DMS 273 treated with DMSO at 0.1 percent for 48 hours (cell line): ENCODE measurements at places on chromosomes 3 and 15.

- no peak for DNase-seq
Measured at GRCh38 chr3:127799476-127800222, 22.7 kb downstream of the MGLL start.

DNA sequence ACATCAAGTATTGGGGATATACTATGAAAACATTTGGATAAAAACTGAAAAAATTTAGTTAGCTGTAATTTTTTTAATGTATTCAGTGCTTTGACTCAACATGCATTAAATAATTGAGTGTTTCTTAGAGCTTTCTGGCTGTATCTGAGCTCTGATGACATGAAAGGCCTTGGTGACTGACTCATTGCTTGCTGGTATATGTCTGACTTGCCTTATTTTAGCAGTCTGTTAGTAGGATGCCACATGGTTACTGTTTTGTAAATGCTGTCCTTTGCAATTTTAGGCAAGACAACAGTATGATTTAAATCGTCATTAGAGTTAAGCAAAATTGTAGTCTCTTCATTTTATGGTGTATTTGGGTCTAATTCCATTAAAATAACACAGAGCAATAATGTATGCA lies 199.2 kb downstream of the GHSR start:
- DNase-seq = no peak

GRCh38 chr3:29760226-29760685 lies 479.4 kb downstream of the RBMS3 start:
- no peak for DNase-seq

DNA sequence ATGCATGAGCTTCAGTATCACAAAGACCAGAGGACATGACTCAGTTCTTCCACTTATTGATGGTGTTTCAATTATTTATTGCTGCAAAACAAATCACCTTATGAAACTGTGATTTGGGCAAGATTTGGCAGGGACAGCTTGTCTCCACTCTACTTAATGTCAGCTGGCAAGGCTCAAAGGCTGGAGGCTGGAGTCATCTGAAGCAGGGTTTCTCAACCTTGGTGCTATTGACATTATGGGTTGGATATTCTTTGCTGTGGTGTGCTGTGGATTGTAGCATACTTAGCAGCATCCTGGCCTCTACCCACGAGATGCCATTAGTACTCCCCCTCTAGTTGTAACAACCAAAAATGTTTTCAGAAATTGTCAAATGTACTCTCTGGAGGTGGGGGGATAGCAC lies 138.8 kb upstream of the PEX5L start:
- no peak for DNase-seq

- DNase-seq = no peak
Measured at GRCh38 chr3:182979674-182980191, 605 bp downstream of the DCUN1D1 start.

GRCh38 chr3:22937536-22937935 lies 265.6 kb upstream of the UBE2E2 start:
- no peak for DNase-seq

- no peak for DNase-seq
Measured at GRCh38 chr3:105722943-105723556, 145.8 kb downstream of the CBLB start.

GRCh38 chr3:66362541-66362941 lies 138.3 kb downstream of the LRIG1 start:
- no peak for DNase-seq

GRCh38 chr15:80036071-80036470 lies 23.4 kb upstream of the ZFAND6 start:
- no peak for DNase-seq

DNA sequence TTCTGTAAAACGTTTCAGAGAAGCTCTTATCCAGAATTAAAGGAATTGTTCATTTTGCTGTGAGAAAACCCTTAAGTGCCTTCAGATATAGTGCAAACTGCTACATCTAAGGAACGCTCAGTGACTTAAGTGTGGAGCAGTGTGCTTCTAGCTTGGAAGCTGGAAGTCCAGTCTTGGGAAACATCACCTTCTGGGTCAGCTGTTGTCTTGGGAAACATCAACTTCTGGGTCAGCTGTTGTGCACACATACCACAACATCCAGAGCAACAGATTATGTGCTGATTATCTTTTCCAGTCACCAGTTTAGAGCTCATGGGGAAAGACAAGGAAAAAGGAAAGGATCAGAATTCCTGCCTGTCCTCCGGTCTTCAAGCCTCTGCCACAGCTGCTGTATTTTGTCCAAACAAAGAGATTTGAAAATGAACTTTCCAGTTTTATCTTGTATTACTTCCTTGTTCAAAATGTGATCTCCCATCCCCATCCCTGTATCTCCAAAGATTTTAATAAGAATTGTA lies 713.6 kb downstream of the NSUN3 start:
- DNase-seq = no peak

DNA sequence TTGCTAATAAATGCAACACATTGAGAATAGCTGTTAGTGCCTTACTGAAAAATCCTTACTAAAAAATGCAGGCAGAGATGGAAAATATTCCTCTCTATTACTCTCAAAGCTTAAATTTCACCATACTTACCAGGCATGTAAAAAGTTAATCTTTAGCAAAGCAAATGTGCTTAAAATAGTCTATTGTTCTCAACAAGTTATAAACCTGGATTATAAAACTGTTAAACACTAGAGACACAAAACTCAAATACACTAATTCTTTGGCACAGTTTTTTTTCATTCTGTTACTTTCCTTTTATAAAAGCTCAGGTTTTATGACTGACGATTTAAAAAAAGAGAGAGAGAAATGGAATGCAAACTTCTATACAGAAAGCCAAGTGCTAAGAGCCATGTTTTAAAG lies 119.8 kb downstream of the THRB start:
- no peak for DNase-seq

GRCh38 chr3:172713316-172713715 lies 2.4 kb upstream of the NCEH1 start:
- DNase-seq = no peak

DNA sequence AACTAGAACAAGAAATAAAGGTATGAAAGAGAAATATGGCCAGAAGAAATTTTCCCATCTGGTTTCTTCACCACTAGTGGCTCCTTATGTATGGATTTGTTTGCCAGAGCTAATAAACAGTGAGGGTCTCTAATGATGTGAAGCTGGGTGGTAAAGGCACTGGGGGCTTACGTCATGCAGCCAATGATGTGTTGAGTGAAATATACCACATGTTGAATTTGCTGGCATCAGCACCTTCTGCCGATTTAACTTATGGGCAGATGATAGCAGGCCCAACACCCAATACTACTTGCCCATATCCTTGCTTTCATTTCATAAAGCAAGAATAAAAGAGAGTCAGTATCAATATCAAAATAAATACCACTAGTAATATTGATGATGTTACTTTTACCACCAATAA lies 133.0 kb downstream of the THRB start:
- no peak for DNase-seq

DNA sequence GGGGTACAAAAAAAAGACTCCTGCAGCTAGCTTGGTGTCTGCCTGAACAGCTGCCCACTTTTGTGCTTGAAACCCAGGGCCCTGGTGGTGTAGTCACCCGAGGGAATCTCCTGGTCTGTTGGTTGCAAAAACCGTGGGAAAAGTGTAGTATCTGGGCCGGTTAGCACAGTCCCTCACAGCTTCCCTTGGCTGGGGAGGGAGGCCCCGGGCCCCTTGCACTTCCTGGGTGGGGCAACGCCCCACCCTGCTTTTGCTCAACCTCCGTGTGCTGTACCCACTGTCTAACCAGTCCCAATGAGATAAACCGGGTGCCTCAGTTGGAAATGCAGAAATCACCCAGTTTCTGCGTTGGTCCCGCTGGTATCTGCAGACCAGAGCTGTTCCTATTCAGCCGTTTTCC lies 211.7 kb upstream of the ZPLD1 start:
- no peak for DNase-seq

GRCh38 chr15:72406936-72407335 lies 8.8 kb downstream of the TMEM202 start:
- DNase-seq = no peak

- peak; percentile 79 for DNase-seq
Measured at GRCh38 chr3:167032267-167032876, 347.7 kb downstream of the ZBBX start.

GRCh38 chr3:184538666-184539431 lies 22.7 kb upstream of the EPHB3 start:
- DNase-seq = no peak

DNA sequence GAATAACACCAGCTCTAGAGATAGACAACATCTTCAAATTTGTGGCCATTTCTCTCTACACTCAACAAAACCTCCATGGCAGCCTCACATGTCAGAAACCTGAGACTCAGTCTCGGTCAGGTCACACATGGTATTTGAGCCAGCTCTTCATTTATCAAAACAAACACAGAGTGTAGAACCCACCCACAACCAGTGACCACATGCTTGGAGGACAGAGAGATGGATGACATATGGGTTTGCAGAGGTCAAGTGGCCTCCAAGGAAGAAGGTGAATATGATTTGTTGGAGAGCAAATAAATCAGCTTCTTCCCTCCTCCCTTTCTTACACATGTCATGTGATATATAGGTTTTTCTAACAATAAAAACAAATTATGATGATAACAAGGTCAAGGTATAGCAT lies 278.1 kb upstream of the LRTM1 start:
- DNase-seq = no peak

GRCh38 chr15:76285241-76285825 lies 25.9 kb downstream of the ETFA start:
- DNase-seq = no peak

- no peak for DNase-seq
Measured at GRCh38 chr3:32597656-32598055, 27.0 kb upstream of the DYNC1LI1 start.
